ENCODE measurements at places on chromosomes 7 and 10.

GRCh38 chr7:129642871-129643549 lies 31.5 kb downstream of the NRF1 start:
- no peak overlapping the region for H3K27ac ChIP-seq
- no peak overlapping the region for H3K4me3 ChIP-seq
- H3K4me1 ChIP-seq, result peaks cover 2% of the 10 kb centered on the region
- H3K27me3 ChIP-seq, result no peaks in the 10 kb centered on the region

GRCh38 chr10:89738551-89739209 lies 37.3 kb downstream of the KIF20B start:
- no peak for DNase-seq
- H3K27ac ChIP-seq, result no peak overlapping the region
- no peaks in the 10 kb centered on the region for H3K4me1 ChIP-seq
- H3K36me3 ChIP-seq, result peaks cover 2% of the 10 kb centered on the region

GRCh38 chr10:68599771-68600040 lies 39.6 kb downstream of the TET1 start:
- no peak overlapping the region for H3K4me3 ChIP-seq
- H3K27me3 ChIP-seq, result no peaks in the 10 kb centered on the region
- no peaks in the 10 kb centered on the region for H3K36me3 ChIP-seq
- DNase-seq, result no peak
- peaks cover 6% of the 10 kb centered on the region for H3K4me1 ChIP-seq

DNA sequence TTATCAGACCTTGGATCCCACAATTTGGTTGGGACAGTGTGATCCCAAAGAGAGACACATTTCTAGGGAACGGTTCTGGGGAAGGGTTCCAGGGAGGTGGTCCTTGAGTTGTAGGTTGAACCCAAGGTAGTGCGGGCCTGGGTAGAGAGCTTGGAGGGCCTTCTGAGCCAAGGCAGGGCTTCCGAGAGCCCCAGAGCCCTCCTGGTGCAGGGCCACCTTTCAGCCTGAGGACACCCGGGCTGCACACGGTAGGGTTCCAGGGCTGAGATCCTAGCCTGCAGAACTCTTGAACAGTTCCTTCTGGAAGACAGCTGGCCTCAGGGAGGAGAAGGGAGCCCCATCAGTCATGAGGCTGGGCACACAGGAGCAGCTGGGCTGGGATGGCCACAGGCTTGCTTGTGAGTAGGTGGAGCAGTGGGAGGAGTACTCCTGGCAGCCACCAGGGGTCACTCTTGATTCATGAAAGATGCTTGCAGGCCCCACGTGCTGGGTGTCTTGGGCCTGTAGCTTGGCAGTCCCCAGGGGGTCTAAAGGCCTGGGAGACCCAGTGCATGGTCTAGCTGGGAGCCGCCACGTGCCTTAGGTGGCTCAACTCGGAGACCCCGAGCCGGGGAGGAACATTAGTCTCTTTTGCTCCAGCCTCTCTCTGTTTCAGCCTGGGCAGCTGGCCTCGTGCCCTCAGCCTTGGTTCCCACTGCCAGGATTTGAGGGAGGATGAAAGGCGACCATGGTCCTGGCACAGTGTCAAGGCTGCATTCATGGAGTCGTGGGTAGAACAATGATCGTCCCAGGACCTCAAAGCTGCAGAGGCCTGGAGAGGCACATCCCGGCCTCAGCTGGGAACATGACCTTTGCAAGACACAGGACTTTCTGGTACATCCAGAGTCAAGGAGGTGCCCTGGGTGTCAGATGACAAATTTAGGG lies 381.6 kb downstream of the TYW1 start:
- no peaks in the 10 kb centered on the region for H3K27me3 ChIP-seq
- H3K36me3 ChIP-seq, result no peaks in the 10 kb centered on the region
- H3K4me3 ChIP-seq, result no peak overlapping the region
- H3K27ac ChIP-seq, result no peak overlapping the region

DNA sequence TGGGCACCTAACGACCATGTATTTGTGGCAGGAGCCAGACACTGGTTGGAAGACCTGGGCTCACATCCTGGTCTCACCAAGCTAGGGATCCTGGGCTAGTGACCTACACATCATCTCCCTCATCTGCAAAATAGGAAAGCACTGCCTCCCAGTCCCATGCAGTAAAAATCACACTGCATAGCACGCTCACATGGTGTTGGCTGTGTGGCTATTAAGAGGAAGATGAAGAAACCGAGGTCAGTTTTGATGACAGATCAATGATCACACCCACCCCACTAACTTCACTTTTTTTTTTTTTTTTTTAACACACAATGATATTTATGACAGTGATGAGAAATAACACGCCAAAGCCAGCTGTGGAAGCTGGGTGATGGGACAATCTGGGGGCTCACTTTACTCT lies 146.5 kb downstream of the RNF216 start:
- peaks cover 12% of the 10 kb centered on the region for H3K4me1 ChIP-seq
- no peaks in the 10 kb centered on the region for H3K27me3 ChIP-seq
- no peak for DNase-seq
- H3K4me3 ChIP-seq, result no peak overlapping the region
- no peak overlapping the region for H3K27ac ChIP-seq

DNA sequence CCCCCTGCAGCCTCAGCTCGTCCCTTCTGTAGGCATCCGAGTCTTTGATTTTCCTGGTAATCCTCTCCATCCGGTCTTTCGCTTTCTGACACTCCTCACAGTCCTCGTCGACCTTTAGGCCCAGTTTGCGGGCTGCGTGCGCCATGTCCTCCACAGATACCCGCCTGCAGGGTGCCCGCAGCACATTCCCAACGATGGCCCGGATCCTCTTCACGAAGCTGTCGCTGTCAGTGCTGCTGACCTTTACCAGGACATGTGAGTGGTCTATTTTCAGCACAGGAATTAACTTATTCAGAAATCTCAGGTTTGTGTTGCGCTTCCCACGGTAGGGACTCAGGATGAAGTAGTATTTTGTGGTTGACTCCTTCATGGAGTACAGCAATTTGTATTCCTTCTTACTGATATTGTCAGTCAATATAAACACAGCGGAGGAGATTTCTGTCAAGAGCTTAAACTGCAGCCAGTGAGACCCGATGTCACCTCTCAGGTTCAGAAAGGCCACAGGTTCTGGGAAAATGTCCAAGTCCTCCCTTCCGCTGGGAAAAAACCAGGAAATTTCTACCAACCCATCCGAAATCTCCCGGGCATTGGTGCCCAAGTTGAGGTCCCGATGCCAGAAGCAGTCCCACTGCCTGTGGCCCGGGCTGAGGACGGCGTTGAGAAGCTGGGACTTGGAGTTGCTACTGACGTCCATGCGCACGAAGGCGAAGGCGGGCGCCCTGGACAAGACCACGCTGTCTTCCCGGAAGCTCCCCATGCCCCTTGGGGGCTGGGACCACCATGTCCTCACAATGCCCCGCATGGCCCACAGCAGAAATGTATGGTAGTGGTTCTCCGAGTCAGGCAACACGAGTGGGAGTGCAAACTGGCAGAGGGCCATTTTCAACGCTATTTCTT lies 8.9 kb upstream of the MRPS24 start:
- no peaks in the 10 kb centered on the region for H3K27me3 ChIP-seq
- no peaks in the 10 kb centered on the region for H3K4me1 ChIP-seq
- H3K36me3 ChIP-seq, result peaks cover 11% of the 10 kb centered on the region
- H3K27ac ChIP-seq, result no peak overlapping the region
- no peak for DNase-seq
- H3K4me3 ChIP-seq, result no peak overlapping the region

DNA sequence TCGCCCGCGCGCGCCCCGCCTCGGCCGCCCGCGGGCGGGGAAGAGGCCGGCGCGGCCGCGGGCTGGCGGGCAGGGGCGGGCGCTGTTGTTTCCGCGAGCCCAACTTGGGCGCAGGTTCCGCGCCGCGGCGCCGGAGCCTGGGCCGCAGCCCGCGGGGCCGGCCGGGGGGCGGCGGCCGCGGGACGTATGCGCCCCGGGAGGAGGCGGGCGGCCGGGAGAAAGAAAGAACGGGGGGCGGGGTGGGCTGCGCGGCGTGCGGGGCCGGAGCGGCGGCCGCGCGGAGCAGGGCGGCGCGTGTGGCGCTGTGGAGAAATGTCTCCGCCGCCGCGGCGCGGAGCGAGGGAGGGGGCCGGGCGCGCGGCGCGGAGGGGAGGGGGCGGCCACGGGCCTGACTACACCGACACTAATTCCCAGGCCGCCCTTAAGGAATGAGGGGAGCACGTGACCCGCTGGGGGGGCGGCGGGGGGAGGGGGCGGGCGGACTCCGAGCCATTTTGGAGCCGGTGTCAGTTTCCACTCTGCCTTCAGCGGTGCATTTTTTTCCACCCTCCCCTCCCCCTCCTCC lies at the start of gene BMI1:
BMI1 (plus strand) TSS at position 509 of the 565 bp plus-strand sequence. CDS start 5,351 bp downstream, outside the sequence.
- no peak within 1 kb of the TSS for H3K27ac ChIP-seq
- H3K27me3 ChIP-seq, result peaks cover 33% of the 10 kb centered on the region
- DNase-seq, result no peak
- no peaks in the 10 kb centered on the region for H3K4me1 ChIP-seq
- no peaks in the 10 kb centered on the region for H3K36me3 ChIP-seq

GRCh38 chr10:88280518-88280917 lies 302.6 kb downstream of the RNLS start:
- no peak for DNase-seq
- no peak overlapping the region for H3K4me3 ChIP-seq
- H3K4me1 ChIP-seq, result no peaks in the 10 kb centered on the region
- H3K27me3 ChIP-seq, result no peaks in the 10 kb centered on the region

DNA sequence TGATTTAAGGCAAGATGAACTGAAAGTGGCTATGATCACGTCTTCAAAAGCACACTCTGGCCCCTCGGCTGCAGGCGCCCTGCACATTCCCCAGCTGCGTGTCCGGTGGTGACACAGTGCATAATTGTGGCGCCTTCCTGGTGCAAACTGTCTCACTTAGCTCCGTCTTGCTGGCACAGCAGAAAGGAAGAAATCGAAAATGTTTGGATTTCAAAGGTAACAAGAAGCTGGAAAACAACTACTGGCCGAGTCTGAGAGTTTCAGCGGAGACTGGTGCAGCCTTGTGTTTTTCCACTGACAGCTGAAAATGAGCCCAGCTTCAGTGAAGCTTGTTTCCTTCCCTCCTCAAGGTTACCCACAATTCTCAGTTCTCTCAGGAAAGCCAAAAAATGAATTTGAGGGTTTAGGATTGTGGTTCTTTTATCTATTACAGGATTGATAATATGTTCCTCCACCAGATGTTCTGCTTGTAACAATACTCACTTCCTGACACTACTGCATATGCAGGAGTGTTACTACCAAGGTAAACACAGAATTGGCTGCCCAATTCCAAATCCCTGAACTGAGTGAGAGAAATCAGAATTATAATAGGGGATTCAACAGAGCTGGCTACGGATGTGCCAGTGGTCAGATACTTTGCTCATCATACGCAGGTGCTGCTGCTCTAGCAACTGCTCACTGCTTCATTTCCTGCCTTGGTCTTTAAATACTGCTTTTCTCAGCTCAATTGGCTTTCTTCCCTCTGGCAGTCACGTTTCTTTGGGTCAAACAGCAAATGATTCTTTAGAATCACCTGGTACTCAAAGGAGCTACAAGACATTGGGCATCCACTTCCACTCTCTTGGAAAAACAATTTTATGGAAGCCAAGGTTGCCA lies 63.7 kb downstream of the TRUB1 start:
- DNase-seq, result no peak
- no peak overlapping the region for H3K4me3 ChIP-seq
- H3K36me3 ChIP-seq, result no peaks in the 10 kb centered on the region
- H3K27ac ChIP-seq, result no peak overlapping the region
- H3K27me3 ChIP-seq, result no peaks in the 10 kb centered on the region

DNA sequence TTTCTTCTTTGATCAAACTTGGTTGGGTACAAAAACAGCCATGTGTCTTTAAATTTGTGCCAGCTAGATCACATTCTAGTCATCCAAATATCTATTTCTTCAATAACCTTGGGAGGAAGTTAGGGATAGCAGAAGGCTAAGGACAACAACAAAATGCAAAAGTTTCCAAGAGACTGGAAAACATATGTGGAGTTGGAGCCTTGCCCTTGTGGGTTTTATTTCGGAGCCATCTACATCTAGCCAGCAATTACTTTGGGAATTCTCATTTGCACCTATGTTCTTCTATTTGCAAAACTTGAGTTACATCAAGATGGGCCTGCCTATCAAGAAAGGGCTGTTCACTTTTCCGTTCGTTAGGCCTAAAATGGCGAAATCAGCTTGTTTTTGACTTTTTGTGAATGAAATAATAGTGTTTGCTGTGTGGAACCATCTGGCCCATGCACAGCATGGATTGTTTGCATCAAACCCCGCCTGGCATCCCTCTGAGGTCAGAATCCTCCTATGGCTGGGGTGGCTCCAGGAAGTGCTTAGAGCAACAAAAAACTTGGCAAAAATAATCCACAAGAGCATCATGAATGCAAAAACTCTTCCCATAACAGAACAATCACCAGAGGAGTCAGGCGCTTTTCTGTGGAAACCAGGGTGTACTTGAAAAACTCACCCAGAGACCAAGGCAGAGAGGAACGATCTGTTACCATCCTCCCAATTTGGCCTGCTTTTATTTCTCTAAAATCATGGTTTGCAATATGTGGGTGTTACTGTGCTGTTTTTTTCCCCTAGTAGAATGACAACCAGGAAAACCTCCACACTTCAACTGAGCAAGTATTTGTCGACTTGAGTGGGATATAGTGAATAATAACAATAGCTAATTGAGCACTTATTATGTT lies 36.2 kb upstream of the XPNPEP1 start:
- no peak for DNase-seq
- peaks cover 3% of the 10 kb centered on the region for H3K4me1 ChIP-seq
- no peaks in the 10 kb centered on the region for H3K36me3 ChIP-seq
- H3K27ac ChIP-seq, result no peak overlapping the region
- H3K27me3 ChIP-seq, result no peaks in the 10 kb centered on the region

- H3K27me3 ChIP-seq, result no peaks in the 10 kb centered on the region
- no peak for DNase-seq
- no peak overlapping the region for H3K4me3 ChIP-seq
- no peaks in the 10 kb centered on the region for H3K4me1 ChIP-seq
Measured at GRCh38 chr7:5332579-5332978, 49.8 kb downstream of the SLC29A4 start.
